Activated CD4-positive, alpha-beta T cell treated with anti-CD3 and anti-CD28 coated beads, Interleukin-2, amount 10 ng/mL, durations not matched to agents 24 days and 14 days (primary cell): ENCODE measurements at places on chromosomes 13 and 19.

GRCh38 chr19:3842948-3843347, 25.9 kb downstream of the ZFR2 start:
- no peak for DNase-seq

DNA sequence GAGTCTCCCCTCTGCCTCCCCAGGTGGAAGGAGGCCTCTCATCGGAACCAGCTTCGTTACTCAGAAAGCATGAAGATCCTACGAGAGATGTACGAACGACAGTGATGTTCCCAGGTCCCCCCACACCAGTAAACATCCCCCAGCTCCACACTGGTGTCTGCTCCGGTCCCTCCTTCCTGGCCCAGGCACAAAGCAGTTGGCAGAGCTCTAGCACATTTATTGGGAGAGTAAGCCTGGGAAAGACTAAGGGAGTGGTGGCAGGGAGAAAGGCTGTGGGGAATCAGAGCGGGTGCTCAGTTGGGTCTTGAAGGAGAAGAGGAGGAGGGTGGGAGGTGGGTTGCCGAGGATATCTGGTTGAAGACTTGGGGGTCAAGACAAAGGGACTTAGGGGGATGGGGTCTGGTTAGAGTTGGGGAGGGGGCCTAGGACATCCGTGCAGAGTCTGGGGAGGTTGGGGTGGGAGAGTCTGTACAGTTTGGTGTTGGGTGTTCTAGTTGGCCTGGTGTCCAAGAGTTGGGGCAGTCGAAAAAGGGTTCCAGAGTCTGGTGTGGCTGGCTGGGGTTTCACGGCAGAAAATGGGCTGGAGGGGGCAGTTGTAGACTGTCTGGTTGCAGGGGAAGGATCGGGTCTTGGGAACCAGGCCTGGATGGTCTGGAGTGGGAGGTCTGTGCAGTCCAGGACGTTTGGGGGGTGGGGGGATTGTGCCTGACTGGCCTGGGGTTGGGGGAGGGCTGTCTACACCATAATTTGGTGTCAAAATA, 2.3 kb downstream of the HSPB6 start:
- no peak for DNase-seq

DNA sequence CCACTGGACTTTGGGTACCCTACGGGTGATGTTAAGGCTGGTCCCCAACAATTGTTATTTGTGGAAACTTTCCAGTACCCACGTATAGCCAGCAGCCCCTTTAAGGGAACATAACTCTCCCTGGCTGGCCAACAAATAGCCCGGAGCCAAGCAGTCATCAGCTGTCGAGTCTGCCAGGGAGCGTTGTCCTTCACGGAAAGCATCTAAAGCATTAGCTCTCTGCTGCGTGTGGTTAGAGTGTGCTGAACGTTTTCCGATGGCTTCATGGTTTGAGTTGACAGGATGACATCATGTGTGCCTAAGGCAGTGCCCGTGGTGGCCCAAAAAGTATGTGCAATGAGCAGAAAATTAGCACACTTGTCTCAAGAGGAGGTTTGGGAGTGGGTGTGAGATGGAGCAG, 3.3 kb upstream of the ZNF556 start:
- no peak for DNase-seq

DNA sequence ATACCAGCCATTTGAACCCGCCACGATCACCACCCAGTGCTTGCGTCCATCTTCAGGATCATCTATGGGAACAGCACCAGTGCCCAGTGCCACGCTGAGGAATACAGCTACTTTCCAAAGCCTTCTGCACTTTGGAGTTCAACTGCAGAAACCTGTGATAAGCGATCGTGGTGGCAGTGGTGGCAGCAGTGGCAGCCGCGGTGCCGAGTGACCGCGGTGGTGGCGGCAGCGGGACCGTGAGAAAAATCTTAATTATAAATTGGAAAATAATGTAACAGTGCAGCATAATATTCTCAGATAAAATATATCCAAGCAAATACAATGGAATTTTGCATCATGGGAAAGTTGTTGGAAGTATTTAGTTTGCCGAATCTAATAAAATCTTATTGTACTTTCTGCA, 2270.9 kb downstream of the PCDH9 start:
- no peak for DNase-seq

DNA sequence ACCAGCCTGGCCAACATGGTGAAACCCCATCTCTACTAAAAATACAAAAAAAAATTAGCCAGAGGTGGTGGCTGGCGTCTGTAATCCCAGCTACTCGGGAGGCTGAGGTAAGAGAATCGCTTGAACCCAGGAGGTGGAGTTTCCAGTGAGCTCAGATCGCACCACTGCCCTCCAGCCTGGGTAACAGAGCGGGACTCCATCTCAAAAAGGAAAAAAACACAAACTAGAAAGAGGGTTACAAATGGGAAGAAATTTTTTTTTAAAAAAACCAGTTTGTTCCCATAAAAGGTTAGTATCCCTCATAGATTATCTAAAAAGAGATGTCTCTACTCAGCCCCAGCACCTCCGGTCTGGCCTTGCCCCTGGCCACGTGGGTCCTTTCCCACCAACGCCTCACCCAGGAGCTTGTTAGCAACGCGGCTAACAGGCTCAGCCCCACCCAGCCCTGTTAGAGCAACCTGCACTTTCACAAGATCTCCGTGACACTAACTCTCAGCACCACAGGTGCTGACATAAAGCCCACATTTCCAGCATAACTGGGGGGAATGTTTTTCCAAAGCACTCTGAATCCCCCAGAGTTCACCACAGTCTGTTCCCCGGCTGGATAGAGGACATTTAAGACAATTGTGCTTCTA, 4.3 kb downstream of the DMKN start:
- peak; percentile 73 for DNase-seq

- peak; percentile 83 for DNase-seq
These were observed 752 bp downstream of the ZMYM5 start for GRCh38 chr13:19862481-19863313.

DNA sequence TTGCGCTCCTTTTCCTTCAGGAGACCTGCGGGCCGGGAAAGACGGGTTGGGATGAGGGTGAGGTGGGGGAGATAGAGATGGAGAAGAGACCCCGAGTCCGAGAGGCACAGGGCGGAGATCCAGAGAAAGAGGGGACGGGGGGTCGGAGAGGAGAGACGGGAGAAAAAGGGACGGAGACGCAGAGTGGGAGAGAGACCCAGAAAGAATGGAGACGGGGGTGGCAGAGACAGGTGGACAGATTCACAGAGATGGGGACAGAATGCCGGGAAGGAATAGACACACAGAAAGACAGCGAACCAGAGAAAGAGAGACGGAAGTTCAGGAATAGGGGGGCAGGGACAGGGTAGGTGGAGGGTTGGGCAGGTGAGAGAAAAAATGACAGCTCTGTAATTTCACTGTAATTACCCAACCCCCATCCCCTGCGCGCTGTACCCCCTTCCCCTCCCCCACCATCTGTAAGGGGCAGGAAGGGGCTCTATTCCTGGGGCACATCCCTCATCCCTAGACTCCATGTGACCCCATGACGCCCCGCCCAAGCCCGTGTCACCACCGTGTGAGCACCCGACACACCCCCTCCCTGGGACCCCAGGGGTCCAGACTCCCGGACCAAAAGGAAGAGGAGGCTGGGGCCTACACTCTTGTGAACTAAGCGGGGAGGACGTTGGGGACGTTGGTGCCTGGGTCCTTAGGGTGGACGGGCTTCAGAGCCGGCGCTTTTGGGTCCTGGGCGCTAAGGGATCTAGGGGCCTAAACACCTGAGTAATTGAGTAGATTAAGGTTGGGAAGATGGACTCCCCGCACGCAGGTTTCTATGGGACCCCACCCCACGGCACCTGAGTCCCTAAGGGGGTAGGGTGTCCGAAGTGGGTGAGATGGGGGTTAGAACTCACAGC, 967 bp downstream of the DBP start:
- DNase-seq = peak; percentile 78

DNA sequence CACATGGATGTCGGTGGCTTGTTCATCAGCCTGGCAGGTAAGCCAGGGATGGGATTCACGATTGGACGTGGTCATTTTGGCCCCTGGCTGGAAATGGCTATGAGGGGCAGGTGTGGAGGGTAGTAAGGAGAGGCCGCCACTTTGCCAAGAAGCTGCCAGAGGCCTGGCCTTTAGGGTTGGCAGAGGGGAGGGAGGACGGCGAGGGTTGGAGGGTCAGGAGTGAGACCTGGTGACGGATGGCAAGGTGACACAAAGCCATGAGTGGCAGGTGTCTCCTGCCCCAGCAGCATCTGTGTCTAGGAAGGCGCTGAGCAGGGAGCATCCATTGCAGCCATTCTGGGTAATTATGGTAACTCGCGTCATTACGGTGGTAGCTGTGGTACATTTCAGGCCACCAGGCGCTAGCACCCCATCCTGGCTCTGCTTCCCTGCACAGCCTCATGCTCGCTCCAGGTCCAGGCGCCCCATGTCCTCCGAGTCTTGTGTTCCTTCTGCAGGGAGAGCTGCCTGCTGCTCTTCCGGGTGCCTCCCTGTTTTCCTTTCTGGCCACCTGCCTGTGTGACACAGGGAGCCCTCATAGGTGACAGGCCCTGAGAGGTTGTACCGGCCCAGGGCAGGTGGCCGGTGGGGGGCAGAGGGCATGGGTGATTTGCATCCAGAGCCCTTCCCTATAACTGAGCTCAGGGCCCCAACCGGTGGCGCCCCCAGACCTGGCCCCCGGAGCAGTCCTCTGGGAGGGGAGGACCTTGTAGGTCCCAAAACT, 4.2 kb downstream of the SSBP4 start:
- DNase-seq = no peak

DNA sequence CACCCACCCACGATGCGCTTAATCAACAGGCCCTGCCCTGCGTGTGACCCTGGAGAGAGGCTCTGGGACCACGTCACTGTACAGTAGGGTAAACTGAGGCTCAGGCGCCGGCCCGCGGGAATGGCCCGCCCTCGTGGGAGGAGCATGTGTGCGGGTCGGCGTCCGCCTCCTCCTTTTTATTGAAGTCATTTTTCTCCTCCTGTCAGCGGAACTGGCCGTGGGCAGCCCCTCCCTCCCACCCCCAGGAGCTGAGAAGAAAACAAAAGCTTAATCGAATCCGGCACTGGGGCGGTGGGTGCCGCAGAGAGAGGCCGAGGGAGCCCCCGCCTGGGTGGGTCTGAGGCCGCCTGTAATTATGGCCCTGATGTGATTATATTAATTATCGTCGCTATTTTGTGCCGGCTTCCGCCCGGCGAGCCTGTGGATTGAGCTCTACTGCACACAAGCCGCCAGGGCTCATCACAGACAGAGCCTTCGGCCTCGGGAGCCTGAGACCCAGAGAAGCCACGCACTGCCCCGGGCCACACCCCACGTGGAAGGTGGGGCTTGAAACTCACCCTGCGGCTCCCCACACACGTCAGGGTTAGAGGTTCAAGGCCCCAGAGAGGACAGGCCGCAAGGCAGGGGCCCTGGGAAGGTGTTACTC, 7.0 kb downstream of the C2CD4C start:
- no peak for DNase-seq

- no peak for DNase-seq
These were observed 50.8 kb downstream of the MBD3L2B start for GRCh38 chr19:6970443-6970842.

- peak; percentile 18 for DNase-seq
These were observed 88.4 kb upstream of the IRS2 start for GRCh38 chr13:109874484-109875454.

DNA sequence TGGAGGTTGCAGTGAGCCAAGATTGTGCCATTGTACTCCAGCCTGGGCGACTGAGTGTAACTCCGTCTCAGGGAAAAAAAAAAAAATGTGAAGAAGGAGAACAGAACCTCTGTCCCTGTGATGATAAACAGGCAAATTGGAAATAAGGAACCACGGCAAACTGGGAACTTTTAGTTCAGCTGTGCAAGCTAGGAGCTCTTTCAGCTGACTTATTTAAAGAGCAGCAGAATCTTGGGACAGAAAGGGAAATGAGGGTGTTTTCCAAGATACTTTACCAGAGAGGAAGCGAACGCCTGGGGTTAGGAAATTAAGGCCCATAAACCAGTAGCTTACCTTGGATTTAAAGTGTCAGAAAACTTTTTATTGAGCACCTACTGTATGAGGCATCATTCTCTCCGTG, 3.0 kb upstream of the UPF1 start:
- DNase-seq = no peak

DNA sequence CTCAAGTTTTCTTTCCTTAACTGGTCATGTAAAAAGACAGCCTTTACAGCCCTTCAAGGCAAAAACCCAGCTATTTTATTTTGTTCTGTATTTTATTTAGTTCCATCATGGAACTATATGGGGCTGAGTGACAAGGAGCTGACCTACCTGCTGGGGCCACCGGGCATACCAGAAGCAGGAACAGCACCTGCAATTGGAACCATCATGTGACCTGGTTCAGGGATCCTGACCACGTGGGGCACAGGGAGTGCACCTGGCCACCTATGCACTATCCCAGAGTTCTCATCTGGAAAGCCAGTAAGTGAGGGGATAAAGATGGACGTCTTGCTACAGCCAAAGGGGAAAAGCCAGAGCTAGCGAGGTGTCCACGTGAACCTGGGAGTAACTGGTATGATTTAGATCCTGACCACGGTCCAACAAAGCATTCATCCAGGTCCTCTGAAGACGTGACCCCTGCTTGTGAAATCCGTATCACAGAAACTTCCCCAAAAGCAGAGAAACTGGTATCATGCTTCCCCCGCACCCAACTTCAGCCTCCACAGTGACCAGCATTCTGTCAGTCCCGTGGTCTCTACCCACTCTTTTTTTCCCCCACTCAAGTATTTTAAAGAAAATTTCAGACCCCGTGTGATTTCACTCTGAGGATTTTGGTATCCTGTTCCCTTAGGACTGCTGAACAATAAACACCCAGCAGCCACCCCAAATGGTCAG, 40.5 kb upstream of the SLC15A1 start:
- no peak for DNase-seq

DNA sequence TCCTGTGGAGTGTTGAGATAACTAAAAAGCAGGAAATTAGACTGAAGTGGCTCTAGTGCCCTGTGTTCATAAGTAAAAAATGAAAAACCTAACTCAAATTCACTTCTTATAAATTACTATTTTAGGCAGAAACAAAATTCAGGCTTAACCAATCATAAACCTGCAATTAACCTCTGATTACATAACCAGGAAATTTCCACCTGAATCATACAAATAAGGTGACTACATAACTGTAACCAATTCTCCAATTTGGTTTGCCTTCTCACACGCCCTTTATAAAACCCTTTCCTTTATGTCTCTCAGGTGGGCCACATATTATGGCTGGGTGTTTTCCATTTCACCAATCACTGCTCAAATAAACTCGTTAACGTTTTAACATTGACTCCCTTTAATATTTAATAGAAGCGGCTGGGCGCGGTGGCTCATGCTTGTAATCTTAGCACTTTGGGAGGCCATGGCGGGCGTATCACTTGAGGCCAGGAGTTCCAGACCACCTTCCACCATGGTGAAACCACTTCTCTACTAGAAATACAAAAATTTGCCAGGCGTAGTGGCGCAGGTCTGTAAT, 22.9 kb upstream of the ZNF724 start:
- no peak for DNase-seq

- DNase-seq = peak; percentile 42
These were observed 75.5 kb downstream of the COL4A1 start for GRCh38 chr13:110231348-110232047.

- DNase-seq = no peak
These were observed 5.4 kb upstream of the CAMSAP3 start for GRCh38 chr19:7590256-7590655.

- no peak for DNase-seq
These were observed 1.3 kb upstream of the ATF5 start for GRCh38 chr19:49927526-49928264.

GRCh38 chr13:70027551-70027950, 80.1 kb upstream of the ATXN8OS start:
- DNase-seq = no peak
